ENCODE measurements at places on chromosomes 5 and 9.
A peak's percentile ranks its signal among the peaks of the same experiment; 100 is the strongest.

GRCh38 chr5:142831009-142831383, 60.8 kb downstream of the ARHGAP26 start:
- DNase-seq = no peak

DNA sequence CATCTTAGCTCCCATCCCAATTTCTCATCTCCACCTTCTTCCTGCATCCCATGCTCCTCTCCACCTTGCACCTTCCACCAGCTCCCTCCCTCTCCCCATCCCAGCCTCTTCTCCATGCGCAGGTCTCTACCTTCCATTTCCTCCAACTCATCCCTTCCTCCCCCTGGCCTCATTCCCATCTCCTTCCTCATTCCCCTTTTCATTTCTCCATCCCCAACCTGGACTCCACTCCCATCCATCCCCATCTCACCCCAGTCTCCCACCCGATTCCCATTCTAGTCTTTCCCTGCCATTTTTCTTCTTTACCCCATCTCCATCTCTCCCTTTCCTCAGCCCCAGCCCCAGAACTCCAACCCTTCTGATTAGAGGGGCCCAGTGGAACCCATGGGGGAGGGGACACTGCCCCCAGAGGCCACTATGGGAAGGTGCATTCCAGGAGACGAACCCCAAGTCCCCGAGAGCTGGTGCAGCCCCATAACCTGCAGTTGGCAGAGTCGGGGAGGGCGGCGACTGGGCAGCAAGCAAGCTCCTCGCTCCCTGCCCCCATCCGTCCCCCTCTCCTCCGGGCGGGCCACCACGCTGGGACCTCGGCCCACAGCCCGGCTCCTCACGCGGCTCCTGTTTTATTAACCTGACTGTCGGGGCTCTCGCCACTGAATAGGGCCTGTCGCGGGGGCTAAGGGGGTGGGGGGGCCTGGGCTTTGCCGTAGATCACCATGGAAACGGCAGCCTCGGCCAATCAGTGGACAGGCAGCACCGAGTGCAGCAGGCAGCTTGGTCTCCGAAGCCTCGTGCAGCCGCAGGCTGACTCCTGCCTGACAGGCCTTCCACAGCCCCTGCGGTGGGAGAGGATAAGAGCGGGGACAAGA, 66.7 kb downstream of the PCDH1 start:
- DNase-seq = peak; percentile 69

DNA sequence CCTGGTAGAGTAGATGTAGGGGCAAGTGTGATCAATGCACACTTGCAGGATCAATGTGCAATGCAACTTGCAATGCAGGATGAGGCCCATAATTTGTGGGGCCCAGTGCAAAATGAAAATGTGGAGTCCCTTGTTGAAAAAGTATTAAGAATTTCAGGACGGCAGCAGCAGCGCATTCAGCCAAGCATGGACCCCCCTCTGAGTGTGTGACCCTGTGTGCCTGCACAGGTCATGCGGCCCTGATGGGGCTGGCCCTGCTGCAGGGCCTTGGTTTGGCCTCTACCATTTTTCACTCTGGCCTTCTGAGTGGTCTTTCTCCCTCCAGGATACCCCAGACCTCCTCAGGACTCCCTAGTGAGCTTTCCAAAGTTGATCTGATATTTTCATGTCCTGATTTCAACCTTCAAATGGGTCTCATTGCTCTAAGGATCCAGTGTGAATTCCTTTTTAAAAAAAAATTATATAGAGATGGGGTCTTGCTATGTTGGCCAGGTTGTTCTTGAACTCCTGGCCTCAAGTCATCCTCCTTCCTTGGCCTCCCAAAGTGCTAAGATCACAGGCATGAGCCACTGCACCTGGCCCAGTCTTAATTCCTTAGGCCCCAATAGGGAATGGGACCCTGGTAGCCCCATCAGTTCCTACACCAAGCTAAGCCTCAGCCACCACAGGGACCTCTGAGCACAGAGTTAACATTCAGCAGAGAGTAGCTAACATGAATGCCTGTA, 4.3 kb downstream of the ERGIC1 start:
- DNase-seq = no peak

- DNase-seq = no peak
These were observed 131.3 kb downstream of the GNA14 start for GRCh38 chr9:77516781-77517180.

DNA sequence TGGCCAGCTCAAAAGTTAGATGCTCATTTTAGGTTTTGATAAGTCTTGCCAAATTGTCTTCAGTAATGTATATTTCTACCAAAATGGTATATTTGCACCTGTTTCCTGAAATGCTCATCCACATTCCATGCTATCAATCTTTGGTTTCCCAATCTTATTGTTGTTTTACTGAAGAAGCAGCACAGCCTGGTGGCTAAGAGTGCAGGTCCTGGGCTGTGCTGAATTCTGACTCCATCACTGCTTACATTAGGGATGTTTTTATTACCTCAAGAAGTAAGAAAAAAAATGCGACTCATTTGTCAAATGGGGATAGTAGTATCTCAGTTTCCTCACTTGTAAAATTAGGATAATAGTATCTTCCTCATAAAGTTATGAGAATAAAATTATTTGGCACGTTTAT, 13.6 kb upstream of the S100Z start:
- DNase-seq = no peak

- no peak for DNase-seq
These were observed 36.7 kb upstream of the HMHB1 start for GRCh38 chr5:143775258-143775657.

DNA sequence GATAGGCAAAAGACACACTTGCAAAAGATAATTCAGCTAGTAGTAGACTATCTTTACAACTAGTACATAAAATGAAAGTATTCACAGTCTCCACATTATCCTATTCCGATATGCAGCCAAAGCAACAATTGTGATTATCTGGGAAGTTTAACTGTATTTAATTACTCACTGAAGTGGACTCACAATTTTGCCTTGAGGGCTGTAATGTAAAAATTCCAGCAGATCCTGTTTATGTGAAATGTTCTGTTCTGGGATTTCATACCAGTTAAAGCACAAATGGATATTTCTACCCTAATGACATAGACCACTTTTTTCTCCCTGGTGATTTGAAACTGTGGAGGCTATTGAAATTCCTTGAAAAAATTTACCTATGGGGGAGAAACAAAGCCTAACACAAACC, 474.4 kb upstream of the EDIL3 start:
- no peak for DNase-seq

GRCh38 chr5:122291000-122291901, 20.8 kb upstream of the SNCAIP start:
- no peak for DNase-seq

DNA sequence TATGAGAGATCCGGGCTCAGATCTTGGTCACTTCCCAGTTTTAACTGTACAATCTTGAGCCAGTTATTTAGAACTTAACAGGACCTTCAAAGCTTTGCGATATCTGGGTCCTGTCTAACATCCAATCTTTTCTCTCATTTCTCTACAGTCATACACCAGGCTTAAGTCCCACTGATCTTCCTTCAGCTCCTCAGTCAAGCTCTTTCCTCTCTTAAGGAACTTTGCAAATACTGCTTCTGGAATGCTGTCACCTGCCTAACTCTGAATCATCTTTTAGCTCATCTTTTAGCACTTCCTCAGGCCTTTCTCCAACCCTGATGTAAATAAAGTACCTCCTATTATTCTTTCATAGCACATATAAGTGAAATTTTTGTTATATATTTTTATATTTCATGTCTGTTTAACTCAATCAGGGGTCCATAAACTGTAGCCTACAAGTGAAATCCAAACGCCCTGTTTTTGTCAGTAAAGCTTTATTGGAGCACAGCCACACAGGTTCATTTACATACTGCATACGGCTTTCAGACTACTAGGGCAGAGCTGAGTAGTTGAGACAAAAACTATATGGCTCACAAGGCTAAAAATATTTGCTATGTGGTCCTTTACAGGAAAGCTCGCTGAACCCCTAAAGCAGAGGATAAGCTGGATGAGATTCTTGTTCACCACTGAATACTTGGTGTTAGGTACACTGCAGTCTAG, 63.5 kb downstream of the MEF2C start:
- DNase-seq = no peak

GRCh38 chr5:179228341-179229121, 116.7 kb downstream of the ADAMTS2 start:
- DNase-seq = no peak

DNA sequence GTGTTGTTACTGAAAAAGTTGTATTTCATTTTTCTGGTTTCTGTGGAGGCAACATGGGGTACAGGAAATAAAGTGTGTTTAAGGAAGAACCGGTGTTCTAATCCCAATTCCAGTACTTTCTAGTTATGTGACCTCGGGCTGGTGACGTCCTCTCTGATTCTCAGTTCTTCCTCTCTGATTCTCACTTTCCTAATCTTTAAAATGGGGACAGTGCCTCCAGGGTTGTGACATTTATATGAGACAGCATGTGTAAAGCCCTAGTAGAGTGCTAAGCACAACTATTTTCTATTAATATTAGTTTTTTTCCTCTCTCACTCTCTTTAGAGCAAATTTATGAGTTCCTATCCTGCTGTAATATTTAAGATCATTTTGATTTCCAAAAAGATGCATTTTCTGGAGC, 50.9 kb upstream of the PTPDC1 start:
- no peak for DNase-seq

DNA sequence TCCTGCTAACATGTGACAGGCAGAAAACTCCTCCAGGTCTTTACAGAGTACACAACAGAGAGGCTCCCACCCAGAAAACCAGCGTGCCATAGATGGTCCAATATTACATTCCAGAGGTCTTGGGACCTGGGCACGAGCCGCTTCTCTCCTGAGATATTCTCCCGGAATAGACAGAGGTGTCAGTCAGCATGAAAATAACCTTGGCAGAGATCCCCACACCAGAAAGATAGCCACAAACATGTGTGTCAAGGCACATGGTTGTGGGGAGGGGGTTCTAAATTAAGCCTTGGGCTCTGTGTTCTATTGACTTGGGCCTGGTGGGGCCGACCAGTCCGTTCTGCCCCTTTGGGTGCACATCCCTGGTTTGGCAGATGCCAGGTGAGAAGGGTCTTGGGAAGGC, 78.4 kb downstream of the BOD1 start:
- DNase-seq = no peak

DNA sequence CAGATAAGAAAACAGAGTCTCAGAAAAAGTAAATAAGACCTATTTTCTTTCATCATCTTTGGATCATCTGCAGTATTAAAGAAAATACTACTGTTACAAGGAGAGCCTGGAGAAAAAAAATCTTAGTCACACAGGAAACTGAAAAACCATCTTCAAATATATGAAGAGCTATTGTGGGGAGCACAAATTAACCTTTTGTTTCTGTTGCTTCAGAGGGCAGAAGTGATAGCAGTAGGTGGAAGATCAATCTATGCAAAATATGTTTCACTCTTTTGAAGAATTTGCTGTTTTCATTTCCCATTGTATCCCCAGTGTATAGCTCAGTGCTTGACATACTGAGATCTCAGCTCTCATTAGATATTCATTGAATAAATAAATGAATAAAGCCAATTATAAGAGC, 13.1 kb upstream of the CEMIP2 start:
- no peak for DNase-seq

GRCh38 chr9:3608011-3608410, 82.2 kb upstream of the RFX3 start:
- no peak for DNase-seq

DNA sequence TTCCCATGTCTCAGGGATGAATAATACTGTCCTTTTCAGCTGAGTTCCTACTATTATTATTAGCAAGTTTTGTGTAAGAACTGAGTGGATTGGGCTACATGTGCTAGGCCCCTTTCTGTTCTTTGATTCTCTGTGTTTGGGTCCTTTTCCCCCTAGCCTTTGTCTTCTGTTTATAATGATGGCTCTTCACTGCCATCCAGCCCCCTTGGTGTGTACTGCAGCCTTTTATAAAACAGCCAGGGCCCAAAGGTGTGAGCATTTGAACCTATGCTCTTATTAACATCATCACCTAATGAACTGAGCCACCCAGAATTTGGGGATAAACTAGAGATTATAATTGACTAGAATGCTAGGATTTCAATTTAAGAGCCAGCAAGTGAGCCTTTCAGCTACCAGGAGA, 52.6 kb downstream of the PLAC8L1 start:
- DNase-seq = no peak

DNA sequence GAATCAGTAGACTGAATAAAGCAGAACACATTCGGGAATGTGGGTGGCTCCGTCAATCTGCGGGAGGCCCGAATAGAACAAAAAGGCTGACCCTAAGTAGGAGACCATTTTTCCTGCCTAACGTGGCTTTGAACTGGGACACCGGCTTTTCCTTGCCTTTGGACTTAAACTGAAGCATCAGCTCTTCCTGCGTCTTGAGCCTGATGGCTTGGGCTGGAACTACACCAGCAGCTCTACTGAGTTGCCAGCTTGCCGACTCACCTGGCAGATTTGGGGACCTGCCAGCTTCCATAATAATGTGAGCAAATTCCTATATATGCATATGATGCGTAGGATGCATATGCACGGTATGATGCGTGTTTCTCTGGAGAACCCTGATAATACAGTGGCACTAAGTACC, 111.3 kb downstream of the DAPK1 start:
- no peak for DNase-seq

DNA sequence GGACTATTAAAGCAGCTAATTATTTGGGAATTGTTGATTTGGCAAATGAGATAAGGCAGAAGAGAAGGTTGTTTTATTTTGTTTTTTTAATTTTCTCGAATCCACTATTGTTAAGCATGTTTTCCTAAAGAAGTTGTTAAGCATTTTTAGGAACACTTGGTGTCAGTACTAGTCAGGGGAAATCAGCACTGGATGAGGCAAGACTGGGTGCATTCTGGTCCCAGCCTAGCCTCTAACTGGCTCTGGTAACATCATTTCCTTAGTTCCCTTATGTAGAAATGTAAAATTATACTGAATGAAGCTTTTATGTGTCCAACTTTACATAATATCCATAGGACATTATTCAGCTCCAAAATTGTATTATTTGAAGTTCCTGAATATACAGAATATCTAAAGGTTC, 196.1 kb downstream of the PCSK5 start:
- DNase-seq = no peak

DNA sequence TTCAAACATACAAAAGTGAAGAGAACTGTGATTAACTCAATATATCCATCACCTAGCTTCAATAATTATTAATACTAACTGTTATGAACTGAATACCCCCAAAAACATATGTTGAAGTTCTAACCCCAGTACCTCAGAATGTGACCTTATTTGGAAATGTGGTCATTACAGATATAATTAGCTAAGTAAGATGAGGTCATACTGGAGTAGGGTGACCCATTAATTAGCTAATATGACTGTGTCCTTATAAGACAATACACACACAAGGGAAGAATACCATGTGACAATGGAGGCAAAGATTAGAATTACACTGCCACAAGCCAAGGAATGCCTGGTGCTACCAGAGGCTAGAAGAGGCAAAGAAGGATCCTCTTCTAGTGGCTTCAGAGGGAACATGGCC, 7.8 kb downstream of the RRAGA start:
- no peak for DNase-seq

- DNase-seq = no peak
These were observed 239.3 kb upstream of the PRDM9 start for GRCh38 chr5:23268136-23268535.

DNA sequence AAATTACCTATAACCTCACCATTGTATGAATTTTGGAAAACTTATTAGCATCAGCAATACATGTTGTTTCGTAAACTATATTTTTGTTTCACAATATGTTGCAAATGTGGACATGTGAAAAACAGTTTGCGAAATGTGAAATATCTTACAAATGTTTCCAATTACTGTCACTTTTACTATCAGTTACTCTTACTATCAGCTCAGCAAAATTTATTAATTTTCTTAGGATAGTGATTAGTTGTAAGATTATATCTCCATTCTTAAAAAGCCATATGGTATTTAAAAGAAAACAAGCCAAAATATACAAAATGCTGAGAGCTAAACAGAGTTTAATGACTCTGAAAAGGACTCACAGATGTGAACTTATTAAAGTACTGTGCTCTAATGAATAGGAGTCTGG, 111.9 kb upstream of the LPAR1 start:
- no peak for DNase-seq

Data from NCI-H1092 treated with DMSO at 0.1 percent for 48 hours (cell line).